NCI-H1930 (cell line): ENCODE measurements at places on chromosomes 5 and 9.

- no peak for DNase-seq
Observed at GRCh38 chr5:72221099-72221498, 98.9 kb downstream of the MRPS27 start.

DNA sequence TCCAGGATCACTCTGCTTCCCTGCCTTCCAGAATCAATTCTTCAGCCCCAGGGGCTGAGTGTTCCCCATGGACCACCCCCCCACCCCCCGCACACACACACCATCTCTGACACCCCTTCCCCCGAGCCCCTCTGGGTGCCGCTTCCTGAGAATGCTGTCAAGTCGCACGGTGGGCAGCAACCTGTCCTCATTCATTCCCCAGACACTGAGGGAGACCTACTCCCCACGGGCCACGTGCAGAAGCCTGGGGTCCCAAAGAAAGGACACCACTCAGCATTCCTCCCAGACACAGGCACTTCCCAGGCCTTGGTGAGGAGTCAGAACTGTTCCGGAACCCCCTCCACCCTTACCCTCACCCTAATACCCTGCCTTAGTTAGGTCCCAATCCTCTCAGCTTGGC lies 12.8 kb downstream of the CPLX2 start:
- no peak for DNase-seq

- DNase-seq: no peak
Observed at GRCh38 chr5:22044229-22044628, 808.9 kb downstream of the CDH12 start.

GRCh38 chr5:23419115-23419514 lies 88.3 kb upstream of the PRDM9 start:
- no peak for DNase-seq

GRCh38 chr9:134642385-134643181 lies 980 bp downstream of the COL5A1 start:
- DNase-seq: no peak

DNA sequence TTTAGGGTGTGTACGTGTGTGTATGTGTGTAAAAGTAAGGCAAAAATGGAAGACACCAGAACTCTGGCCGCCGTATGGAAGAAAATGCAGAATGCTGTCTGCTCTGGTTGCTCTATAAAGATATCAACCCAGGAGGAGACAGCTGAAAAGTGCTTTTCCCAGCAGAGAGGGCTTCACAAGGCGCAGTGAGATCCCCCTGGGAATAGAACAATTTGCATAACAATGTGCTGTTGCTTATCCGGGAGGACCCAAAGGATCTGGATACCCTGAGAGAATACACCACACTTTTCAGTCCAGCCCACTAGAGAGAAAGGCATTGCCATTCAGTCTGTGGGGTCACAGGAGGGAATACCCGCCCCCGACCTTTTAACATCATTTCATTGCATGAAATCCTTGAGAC lies 230.6 kb downstream of the EBF1 start:
- DNase-seq: no peak

- DNase-seq: no peak
Observed at GRCh38 chr9:75455444-75455921, 367.2 kb downstream of the OSTF1 start.

GRCh38 chr9:130421802-130422276 lies 22.9 kb upstream of the ASS1 start:
- no peak for DNase-seq

- no peak for DNase-seq
Observed at GRCh38 chr5:9544056-9544455, 1.8 kb downstream of the SEMA5A start.

DNA sequence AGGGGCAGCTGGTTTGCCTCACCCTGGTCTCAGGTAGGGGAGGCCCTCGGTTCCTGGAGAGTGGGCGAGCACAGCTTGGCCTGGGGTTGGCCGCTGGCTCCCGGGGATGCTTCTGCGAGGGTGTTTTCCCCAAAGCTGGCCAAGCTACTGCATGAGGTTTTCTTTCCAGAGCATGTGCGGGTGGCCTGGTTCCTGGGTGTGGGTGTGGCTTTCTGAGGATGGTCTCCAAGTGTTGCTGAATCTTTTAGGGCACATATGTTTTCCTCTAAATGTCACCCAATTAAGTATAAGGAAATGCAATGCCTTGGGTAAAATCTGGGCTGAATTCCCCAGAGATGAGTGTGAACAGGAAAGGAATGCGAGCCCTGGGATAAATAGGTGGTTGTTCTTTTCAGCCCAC lies 115.8 kb upstream of the ICE1 start:
- no peak for DNase-seq

GRCh38 chr5:41339339-41339738 lies 126.0 kb upstream of the C6 start:
- DNase-seq: no peak

GRCh38 chr9:109383356-109383755 lies 62.5 kb upstream of the EPB41L4B start:
- no peak for DNase-seq

DNA sequence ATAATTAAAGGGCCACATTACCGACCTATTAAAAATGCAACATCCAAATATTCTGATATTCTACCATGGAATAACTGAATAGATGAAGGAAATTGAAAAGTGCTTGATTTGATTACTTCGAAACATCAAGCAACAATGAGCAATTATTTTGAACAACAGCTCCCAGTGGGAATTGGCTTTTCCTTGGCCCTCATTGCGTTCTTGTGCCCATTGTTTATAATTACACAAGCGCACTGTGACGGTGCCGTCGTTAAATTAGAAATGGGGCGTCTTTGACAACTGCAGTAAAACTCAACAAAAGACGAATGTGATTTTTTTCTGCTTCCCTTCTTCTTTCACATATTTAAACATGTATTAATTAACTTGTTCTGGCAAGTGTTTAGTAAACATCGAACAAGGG lies 61.6 kb downstream of the CDH6 start:
- DNase-seq: no peak

DNA sequence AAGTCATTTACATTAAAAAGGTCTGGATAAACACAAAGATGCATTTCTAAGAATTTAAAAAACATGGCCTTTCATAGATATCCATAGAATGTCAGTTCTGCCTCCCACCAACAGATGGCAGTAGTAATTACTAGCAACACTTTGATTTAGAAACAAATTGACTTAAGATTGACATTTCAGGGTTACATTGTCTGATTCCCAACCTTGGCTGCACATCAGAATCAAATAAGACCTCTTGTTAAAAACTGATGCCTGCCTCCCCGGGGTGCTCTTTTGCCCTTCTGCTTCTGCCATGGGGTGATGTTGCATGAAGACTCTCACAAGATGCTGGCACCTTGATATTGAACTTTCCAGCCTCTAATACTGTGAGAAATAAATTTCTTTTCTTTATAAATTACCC lies 146.2 kb upstream of the GPR151 start:
- DNase-seq: no peak

- DNase-seq: no peak
Observed at GRCh38 chr5:76274571-76274970, 128.5 kb upstream of the IQGAP2 start.
